Mucosa of gallbladder (tissue), 1 donor: ENCODE measurements at places on chromosomes 6 and 20.

- DNase-seq = no peak
Observed at GRCh38 chr6:26252077-26252472, 112.9 kb upstream of the BTN3A2 start.

DNA sequence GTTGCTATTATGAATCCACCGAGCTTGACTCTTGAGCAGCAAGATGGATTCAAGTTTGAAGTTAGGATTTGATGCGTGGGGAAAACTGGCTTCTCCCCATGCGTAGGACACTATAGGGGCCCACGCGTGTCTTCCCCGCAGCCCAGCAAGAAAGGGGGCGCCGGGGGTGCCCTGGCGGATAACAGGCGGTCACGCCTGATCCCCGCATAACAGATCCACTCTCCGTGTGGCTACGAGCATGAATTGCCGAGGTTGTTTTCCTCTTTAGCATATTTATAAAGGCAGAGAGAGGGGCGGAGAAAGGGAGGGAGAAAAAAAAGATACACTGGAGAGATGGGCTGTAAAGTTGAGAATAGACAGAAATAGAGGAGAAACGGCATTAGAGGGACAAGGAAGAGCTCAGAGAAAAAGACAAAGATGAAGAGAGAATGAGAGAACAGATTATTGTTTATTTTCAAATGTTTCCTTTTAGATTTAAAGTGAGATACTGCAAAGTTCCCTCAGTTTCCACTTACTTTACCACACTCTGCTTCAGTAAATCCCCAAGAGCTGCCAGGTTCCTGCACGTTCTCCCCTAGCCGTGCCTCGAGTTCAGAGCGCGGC, 32.0 kb downstream of the TFAP2A start:
- no peak for DNase-seq

DNA sequence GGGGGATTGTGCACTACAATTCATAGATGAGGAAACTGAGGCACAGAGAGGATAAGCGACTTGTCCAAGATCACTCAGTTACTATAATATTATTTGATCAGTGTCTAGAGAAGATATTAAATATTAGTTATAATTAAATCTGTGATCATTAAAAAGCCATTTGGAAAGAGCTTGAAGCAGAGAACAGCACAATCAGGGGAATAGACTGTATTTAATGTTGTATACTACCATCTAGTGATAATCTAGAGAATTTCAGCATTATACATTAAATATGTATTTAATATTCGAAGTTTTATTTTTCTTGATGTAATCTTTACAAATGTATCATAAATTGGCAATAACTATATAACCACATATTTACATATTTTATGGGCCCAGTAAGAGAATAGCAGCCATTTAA, 20.1 kb upstream of the MTCL3 start:
- no peak for DNase-seq

DNA sequence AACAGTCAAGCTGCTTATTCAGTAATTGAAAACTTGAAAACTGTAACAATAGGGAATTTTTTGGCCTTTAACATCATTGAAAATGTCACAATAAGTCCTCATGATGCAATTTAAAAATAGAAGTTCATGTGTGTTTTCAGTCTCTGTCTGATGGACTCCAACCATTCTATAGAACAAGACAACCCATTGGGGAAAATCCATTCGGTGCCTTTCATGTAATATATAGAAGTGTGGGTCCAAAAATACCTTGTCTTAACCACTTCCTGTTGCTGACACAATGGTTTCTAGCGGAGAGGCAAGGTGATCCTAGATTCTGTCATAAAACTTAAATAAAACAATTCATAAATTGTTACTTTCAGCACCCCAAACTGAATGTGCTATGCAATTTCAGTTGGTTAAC, 1131.3 kb upstream of the MAP3K7 start:
- no peak for DNase-seq

- DNase-seq = no peak
Observed at GRCh38 chr6:26034905-26035304, 52.3 kb upstream of the HFE start.

DNA sequence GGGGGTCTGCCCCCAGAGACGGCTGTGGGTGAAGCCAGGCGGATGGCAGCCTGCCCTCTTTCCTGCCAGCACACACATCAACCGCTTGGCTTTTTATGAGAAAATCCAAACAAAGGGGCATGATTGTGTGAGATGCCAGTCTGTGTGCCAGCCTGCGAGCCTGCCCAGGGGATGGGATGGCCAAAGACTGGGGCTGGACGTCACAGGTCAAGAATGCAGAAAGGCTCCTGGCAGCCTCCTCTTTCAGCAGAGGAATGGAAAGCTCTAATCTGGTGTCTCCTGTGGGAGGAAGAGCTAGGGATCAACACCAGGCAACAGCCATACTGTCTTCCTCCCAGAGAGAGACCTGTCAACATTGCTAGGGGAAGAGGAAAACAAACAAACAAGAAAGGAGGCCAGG, 15.8 kb downstream of the TUBB2B start:
- peak; percentile 53 for DNase-seq

GRCh38 chr6:12289933-12290820, at the start of gene EDN1:
Gene EDN1 (plus strand): TSS chr6:12290361. CDS start chr6:12290630, 269 bp downstream.
- peak; percentile 80 for DNase-seq

- no peak for DNase-seq
Observed at GRCh38 chr6:135073756-135074393, 19.3 kb upstream of the HBS1L start.

- peak; percentile 46 for DNase-seq
Observed at GRCh38 chr6:29887330-29887818, 55.0 kb upstream of the HLA-A start.

DNA sequence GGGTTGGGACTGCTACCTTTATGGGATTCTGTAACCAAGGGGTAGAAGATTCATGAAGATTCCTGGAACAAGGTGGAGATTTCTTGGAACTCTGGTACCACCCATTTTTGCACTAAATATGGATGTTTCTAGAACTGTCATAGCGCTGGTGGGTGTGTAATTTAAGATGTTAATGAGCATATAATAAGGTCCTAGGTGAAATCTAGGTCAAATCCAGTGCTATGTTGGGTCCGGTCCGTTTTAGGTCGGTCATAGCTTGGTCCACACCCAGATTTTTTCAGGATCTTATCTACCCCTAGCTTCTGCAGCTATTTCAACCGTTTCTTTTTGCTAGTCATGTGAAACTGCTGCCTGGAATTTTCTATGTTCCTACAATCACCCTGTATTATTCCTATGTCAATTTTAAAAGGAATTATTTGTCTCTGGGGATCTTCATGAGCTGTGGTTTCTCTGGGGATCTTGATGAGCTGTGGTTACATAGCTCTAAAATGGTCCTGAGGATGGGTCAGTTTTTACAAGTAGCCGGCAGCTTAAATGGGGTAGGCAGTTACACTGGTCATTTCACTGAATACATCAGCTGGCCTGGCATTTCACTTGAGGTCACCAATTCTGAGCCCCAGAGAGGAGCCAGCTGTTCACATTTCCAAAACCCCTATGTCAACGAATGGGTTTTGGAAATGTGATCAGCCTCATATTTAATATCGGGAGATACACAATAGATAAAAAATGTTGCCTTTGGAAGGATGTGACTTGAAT, 652.3 kb upstream of the FLRT3 start:
- DNase-seq = no peak
